ENCODE measurements at places on chromosomes 6 and 20.

DNA sequence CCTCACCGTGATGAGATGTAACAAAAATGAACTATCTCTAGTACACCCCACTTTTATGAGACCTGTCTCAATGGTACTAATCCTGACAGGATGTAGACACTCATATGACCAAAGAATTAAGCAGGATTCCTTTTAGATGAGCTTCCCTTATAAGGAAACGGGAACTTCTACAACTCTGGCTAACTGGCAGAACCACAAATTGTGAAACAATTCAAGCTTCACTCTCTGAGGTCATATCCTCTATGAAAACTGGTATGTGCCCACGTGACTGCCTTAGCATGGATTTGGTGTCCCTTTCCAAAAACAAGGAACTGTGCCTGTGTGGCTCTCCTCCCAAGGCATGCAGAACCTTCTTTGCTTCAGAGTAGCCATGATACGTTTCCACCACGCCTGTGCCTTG lies 14.1 kb upstream of the CPNE5 start:
- no peak for DNase-seq

- peak; percentile 21 for DNase-seq
Observed at GRCh38 chr6:154606457-154606856, 96.0 kb upstream of the CNKSR3 start.

DNA sequence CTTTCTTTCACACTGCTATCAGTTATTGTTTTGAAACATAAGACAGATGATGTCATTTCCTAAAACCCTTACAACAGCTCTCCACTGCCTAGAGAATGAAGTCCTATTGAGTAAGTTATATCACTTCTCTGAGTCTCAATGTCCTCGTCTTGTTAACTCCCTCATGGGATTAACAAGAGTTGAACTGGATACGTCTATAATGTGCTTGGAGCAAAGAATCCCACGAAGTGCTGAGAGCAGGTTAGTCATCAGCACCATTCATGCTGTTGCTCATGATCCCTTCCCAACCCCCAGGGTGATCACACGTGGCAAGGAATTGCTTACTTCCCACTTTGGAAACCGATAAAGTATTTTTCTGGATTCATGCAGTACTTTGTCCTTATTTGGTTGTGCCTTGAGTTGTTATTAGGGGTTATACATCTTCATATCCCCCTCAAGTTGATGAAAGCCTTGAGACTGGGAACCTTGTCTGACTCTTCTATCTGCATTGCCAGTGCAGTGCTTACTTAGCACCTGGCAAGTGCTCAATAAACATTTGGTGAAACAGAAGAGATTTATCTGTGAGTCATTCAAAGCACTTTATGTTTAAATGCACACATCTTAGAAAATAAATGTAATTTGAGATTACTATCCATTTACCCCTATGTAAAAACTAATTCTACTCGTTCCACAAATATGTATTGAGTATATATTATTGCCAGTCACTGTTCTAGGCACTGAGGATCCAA lies 487.5 kb downstream of the EPM2A start:
- no peak for DNase-seq

DNA sequence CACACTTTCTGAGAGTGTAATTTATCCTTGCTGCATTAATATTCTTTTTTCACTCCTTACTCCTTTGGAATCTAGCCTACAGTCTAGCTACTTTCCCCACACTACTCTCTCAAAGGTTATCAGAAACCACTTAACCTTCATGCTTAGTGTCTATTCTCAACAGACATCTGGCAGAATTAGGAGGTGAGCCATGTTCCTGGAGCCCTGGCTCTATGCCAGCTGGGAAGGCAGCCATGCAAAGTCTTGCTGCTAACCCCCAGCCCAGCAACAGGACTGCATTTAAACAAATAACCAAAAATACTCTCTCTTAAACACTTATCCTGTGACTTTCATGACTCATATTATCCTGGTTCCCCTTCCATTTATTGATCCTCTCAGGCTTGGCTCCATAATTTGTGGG lies 260.2 kb downstream of the BCKDHB start:
- no peak for DNase-seq

- DNase-seq, result peak; percentile 57
Observed at GRCh38 chr6:166989427-166990032, 9.7 kb upstream of the CEP43 start.

- no peak for DNase-seq
Observed at GRCh38 chr6:153411070-153411648, 280.1 kb upstream of the RGS17 start.

DNA sequence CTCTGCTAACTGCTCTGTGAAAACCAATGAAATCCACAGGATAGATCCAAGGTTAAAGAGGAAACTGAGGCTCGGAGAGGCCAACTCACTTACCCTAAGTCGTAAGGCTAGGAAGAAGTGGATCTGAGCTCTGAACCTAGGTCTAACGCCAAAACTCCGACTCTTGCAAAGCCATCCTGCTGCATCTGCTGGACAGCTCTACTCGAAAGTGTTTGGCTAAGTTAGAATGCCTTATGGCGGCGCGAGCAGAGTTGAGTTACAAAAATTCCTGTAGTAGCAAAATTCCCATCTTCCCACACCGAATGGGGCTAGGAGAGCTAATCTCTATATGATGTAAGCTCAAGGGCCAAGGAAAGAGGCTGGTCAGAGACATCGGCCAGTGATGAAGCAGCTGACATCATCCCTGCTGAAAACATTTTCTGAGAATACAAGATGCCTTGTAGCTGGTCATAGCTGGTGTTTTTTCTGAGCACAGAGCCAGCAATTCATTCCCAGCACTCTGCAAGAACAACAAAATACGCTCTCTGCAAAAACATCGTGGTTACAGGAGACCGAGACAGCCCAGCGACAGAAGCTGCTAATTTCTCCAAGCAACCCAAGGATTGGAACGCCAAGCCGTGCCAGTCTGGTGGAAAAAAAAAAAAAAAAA lies 1.8 kb downstream of the SPATA2 start:
- DNase-seq, result no peak

GRCh38 chr6:130293800-130294199 lies 71.0 kb upstream of the SAMD3 start:
- peak; percentile 43 for DNase-seq

DNA sequence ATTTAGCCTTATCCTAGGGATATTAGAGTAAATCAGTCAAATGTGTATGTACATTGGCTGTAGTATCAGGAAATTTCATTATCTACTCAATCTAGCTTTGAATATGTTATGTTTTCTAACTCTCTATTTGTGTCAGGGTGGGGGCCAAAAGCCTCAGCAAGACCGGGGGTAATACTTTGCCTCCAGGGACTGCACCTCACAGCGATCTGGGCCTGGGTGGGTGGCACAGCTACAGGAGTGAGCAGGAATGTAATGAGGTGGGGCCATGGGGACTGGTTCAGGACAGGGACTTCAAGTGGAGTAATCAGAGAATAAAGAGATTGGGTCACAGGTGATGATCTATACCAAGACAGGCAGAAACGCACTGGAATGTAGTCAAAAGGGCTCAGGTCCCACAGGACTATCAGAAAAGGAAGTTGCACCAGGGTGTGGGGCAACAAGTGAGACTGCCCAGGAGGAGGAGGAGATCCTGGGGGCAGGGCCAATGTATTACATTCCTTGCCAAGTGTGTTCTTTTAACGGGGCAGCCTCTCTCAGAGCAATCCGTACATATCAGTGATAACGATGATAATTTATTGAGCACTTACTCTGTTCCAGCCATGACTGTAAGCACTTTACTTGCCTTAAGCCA lies 54.0 kb downstream of the PIGU start:
- DNase-seq, result no peak

GRCh38 chr6:36683656-36684446 lies 5.3 kb downstream of the CDKN1A start:
- no peak for DNase-seq

GRCh38 chr20:90651-91050 lies 3.2 kb downstream of the DEFB125 start:
- DNase-seq, result no peak

DNA sequence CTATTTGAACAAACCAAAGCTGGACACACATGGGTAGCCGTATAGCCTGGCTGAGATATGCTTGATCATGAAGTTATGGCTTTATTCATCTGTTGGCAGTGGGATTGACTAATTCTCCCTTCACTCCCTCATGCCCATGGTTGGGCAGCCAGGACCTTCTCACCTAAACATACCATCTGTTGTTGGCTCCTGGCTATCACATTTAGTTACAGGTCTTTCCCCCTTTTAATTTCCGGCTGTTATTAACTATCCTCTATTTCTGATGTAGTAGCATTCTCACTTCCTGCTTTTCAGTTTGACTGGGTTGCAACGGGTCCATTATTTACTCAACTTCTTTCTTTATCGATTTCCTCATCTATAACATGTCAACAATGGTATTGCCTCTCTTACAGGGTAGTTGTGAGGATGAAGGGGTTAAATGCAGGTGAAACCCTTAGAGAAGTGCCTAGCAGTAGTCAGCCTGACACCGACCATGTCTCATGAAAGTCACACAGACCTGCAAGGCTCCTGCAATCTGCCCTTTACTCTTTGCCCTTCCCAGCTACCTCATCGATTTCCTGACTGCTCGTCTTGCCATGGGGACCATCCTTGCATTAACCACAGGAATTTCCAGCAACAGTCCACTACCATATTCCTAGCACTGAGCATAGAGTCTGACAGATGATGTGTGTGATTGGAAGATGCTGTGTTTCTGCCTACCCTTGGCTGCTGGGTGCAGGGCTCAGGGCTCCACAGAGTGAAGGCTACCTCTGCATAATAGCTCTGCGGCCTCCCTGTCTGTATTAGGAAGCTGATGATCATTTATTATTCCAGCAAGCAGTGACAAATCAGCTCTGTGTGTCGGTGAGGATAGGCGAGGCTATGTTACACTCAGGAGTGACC lies 42.2 kb downstream of the PPP1R14C start:
- DNase-seq, result no peak

DNA sequence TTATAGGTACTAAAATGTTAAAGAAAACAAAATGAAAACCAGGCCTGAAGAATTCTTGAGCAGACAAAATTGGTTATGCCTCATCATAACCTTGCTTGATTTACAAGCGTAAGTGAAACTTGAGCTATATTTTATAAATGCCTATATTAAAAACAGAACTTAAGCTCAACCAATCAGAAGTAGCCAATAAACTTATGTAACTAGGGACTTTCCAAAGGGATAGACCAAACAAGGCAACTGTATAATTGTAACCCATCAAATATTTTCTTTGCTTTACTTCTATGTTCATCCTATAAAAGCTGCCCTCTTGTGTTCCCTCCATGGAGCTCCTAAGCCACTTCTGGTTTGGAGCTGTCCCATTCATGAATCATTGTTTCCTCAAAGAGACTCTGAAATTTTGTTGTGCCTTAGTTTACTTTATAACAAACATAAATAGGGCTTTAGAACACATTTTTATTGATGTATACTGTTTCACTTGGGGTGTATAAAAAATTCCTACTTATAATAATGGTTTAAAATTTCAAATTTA lies 101.6 kb upstream of the CARMIL1 start:
- no peak for DNase-seq

DNA sequence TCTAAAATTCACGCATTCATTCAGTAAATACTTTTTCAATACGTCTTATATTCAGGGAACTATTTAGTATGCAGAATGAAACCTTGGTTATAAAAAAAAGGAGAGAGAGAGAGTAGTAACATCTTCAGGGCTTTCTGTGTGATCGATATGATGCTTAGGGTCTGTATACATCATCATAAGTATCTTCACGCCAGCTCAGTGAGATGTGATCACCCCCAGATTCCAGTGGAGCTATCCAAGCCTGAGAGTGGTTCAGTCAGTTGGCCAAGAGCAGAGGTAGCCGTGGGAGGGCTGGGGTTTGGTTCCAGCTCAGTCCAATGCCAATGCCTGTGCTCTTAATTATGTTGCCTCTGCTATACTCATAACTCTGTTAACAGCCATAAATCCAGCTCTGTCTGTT lies 8.6 kb downstream of the CD83 start:
- DNase-seq, result no peak

GRCh38 chr20:1876975-1877608 lies 18.1 kb upstream of the SIRPA start:
- DNase-seq, result no peak

GRCh38 chr20:3330046-3330741 lies 77.3 kb downstream of the DNAAF9 start:
- DNase-seq, result no peak

- no peak for DNase-seq
Observed at GRCh38 chr6:87729965-87730719, 28.1 kb upstream of the AKIRIN2 start.

- no peak for DNase-seq
Observed at GRCh38 chr6:166618866-166619761, 7.9 kb downstream of the RPS6KA2 start.

DNA sequence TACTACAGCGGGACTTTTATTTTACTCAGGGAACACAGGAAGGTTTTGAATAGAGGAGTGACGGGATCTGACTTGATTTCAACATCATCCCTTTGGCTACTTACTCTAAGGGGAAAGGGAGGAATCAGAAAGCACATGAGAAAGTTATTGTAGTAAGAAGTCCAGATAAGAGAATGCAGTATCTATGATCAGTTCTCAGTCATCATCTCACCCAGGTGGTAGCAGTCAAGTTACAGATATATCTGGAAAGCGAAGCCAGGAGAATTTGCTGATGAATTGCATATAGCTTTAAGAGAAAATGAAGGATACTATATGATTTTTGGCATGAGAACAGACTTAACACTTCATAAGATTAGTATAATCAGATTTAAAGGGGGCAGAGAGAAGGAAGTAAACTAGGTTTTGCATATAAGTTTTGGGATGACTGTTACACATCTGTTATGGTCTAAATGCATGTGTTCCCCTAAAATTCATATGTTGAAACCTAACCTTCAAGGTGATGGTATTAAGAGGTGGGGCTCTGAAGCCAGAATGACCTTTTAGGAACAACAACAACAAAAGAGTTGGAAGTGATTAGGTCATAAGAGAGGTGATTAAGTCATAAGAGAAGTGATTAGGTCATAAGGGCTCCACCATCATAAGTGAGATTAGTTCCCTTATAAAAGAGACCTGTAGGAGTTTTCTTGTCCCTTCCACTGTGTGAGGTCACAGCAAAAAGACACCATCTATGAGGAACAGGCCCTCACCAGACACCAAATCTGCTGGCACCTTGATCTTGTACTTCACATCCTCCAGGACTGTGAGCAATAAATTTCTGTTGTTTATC lies 6.7 kb downstream of the RAD21L1 start:
- no peak for DNase-seq

DNA sequence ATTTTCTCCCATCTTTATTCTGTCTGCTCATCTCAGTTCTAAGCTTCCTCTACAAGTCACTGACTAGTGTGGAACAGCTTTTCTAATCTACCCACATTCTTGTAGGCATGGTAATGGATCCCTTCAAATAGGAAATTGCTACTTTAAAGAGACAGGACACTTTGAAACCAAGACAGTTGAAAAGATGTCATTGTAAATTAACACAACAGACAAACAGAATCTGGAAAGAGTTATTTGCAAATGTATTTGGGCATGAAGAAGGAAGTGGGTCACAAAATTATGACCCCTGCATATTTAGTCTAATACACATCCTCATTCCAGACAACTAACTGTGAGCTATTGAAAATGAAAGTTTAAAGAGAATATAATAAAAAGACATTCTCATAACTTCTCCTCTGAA lies 298.2 kb upstream of the MARCKS start:
- DNase-seq, result no peak

DNA sequence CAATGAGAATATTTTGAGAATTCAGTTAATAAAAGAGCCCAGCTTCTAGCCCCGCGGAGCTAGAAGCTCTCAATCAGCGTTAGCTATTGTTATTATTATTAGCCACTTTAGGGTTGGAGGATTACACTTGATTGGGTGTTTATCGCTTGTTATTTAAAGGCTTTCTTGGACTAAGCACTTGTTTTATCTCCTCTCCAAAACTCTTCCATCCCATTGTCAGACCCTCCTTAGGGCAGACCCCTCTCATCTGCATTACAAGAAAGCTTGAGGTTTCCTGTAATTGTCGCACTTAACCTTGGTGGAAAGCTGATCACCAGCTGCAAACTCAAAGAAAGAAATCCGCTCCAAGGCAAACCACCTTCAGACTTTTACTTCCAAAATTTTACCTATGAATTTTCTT lies 4.8 kb downstream of the DPPA5 start:
- no peak for DNase-seq

Data from CD4-positive, alpha-beta T cell treated with Interleukin-15 for 4 hours (primary cell).